ENCODE measurements at places on chromosomes 16 and 17. TPM values are rescaled to one million over a fixed set of nuclear protein-coding genes. Genes with fewer than 3 reads are reported as not detected.

GRCh38 chr17:2186937-2187336, 116.6 kb downstream of the SMG6 start:
- DNase-seq, result no peak

GRCh38 chr16:57572978-57573728, 30.7 kb downstream of the ADGRG5 start:
- no peak for DNase-seq

- DNase-seq, result no peak
These were observed 23.0 kb upstream of the RNF135 start for GRCh38 chr17:30947796-30948195.

DNA sequence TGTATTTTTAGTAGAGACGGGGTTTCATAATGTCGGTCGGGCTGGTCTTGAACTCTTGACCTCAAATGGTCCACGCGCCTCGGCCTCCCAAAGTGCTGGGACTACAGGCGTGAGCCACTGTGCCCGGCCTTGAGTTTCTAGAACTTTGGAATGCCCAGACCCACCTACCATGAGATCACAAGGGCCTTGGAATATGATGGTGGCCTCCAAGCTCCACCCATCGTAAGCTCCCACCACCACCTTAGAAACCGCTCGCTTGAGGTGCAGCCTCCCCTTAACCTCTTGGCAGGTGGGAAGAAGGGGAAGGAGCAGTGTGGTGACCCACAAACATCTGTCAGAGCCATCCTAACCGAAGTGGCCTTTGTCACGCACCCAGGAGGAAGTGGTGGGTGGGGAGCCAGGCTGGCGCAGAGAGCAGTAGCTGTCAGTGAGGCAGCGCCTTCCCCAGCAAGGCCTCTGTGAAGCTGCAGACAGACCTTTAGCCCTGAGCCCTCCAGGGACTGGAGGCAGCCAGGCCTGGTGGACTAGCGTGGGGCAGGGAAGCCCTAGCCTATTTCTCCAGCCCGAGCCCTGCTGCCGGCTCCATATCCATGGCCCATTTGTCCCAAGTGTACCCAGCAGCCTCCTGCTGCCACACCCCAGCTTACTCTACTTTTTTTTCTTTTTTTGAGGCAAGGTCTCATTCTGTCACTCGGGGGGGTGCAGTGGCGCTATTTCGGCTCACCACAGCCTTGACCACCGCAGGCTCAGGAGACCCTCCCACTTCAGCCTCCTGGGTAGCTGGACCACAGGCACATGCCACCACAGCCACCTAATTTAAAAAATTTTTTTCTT, 13.1 kb upstream of the SEPHS2 start:
- no peak for DNase-seq

GRCh38 chr17:5225668-5226457, 8.8 kb downstream of the SCIMP start:
- DNase-seq, result no peak

- no peak for DNase-seq
These were observed 18.8 kb upstream of the SLC38A10 start for GRCh38 chr17:81313776-81314397.

- DNase-seq, result no peak
These were observed 26.6 kb downstream of the MOSMO start for GRCh38 chr16:22034503-22034902.

GRCh38 chr16:27243725-27244362, 24.7 kb downstream of the NSMCE1 start:
- no peak for DNase-seq

DNA sequence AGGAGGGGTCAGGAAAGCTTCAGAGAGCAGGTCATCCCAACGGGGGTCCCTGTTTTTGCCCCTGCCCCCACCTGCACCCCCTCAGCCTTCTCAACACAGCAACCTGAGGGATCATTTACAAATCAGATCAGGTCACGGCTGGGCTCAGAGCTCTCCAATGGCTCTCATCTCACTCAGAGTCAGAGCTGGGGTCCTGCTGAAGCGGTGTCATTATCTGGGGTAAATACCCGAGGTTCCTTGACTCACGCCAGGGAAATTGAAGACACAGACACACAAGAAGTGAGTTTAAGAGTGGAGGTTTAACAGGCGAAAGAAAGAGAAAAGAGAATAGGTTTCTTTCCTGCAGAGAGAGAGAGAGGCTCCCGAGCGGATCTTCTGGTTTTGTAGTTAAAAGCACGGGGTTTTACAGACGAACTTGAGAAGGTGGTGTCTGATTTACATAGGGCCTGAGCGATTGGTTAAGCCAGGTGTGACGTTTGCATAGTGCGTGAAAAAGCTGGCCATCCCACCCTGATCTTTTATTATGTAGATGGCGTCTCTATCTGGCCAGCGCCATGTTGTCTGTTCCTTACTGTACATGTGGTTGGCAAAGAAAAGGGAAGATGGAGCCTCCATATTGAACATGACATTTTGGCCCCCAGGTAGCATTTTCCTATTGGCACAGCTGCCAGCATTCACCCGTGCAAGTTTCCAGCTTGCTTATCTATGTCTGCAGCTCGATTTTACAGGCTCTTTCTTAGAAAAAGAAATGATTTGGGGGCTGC, 51.4 kb downstream of the WSB1 start:
- DNase-seq, result peak; percentile 70

GRCh38 chr17:7848131-7848579, 6.7 kb upstream of the TMEM88 start:
- no peak for DNase-seq

GRCh38 chr16:85856585-85856984, 42.4 kb upstream of the IRF8 start:
- DNase-seq, result no peak

- DNase-seq, result peak; percentile 43
These were observed 184.8 kb upstream of the ZFHX3 start for GRCh38 chr16:73232555-73233328.

GRCh38 chr17:7982173-7982572, 20.2 kb upstream of the GUCY2D start:
- no peak for DNase-seq

- no peak for DNase-seq
These were observed 5.2 kb upstream of the CDC42EP4 start for GRCh38 chr17:73316919-73317505.

DNA sequence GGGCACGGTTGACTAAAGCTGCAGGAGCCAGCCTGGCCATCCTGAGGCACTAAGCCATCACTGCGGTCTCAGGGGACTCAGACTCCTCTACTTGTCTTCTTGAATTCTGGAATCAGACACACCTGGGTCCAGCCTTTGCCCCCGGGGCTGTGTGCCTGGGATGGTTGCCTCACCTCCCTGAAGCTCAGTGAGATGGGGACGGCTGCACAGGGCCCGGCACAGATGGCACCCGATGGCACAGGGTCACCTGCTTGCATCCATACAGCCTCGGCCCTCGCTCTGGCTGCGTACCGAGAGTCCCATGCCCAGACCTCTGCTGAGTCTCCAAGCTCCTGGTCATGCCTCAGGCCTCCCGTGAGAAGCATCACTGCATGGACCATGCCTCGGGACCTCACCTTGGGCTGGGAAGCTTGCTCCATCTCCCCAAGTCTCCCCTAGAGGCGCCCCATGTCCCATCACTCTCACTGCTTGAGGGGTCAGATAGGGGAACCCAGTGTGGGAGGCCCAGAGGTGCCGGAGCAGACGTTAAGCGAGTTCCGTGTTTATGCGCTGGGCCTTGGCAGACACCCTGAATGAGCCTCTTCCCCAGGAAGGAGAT, 316.3 kb downstream of the SEC14L1 start:
- DNase-seq, result no peak

GRCh38 chr16:9816644-9817043, 365.6 kb downstream of the GRIN2A start:
- no peak for DNase-seq

- no peak for DNase-seq
These were observed 44.8 kb upstream of the NFAT5 start for GRCh38 chr16:69520800-69521602.

- DNase-seq, result no peak
These were observed 1.3 kb downstream of the SAT2 start for GRCh38 chr17:7626307-7626706.

DNA sequence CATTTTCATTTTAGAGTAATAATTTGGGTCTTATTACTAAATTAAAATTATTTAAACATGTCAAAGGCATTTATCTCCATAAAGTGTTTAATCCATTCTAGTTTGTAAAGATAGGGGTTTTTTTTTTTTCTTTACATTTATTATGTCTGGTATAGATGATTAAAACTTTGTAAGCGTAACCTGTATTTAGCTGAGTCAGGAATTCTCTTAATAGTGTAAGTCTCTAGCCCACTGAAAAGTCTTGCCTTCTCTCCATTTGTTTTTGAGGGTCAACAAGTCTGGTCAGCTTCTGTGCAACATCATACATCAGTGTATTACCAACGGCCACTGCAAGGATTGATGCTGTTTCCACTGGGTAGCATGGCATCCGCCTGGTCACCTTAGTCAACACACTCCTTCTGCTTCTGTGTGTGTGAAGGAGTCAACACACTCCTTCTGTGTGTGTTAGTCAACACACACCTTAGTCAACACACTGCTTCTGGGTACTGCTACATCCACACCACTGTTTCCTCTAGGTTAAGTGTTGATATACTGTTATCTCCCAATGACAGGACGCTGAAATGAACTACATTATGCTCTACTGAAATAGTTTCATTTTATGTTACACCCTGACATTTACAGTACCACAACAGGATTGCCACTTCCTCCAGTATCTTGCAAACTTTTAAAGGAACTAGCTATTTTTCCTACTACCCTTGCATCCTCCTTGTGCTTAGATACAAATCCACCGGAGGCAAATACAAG, 37.3 kb upstream of the VWA3A start:
- no peak for DNase-seq

DNA sequence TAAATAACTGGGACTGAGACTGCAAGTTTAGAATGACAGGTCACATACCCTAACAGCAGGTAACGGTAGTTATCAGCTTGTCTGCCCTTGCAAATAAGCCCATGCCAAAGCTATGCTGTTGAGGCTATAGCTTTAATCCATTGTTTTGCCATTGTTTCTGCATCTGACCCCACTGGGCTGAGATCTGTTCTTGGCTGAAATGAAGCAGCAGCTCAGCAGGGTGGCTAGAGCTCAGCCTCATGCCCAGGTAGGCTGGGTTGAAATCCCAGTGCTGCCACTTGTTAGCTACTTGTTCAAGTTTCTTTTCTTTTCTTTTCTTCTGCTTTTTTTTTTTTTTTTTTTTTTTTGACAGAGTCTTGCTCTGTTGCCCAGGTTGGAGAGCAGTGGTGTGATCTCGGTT, 40.1 kb downstream of the NKD1 start:
- DNase-seq, result no peak

DNA sequence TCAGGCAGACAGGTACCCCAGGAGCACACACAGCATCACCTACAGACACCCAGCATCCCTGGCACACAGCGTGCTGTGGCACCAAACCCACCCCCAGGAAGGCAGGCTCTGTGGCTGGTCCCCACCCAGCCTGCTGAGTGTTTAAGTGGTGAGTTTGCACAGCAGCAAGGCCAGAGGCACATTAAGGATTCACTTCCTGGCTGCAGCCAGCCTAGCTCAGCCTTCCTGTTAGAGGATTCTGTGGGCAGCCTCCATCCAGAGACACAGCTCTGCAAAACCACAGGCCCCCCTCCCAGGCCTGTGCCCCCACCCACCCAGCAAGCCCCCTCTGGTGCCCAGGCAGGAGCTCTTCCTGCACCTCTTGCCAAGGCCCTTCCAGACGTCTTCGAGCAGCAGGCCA, 36.1 kb upstream of the PHB1 start:
- DNase-seq, result no peak

GRCh38 chr17:31888124-31888523, 13.4 kb downstream of the UTP6 start:
- DNase-seq, result no peak

GRCh38 chr17:828761-829160, 46.6 kb downstream of the MRM3 start:
- DNase-seq, result no peak

- DNase-seq, result no peak
These were observed 34.3 kb upstream of the ERCC4 start for GRCh38 chr16:13885700-13886099.

DNA sequence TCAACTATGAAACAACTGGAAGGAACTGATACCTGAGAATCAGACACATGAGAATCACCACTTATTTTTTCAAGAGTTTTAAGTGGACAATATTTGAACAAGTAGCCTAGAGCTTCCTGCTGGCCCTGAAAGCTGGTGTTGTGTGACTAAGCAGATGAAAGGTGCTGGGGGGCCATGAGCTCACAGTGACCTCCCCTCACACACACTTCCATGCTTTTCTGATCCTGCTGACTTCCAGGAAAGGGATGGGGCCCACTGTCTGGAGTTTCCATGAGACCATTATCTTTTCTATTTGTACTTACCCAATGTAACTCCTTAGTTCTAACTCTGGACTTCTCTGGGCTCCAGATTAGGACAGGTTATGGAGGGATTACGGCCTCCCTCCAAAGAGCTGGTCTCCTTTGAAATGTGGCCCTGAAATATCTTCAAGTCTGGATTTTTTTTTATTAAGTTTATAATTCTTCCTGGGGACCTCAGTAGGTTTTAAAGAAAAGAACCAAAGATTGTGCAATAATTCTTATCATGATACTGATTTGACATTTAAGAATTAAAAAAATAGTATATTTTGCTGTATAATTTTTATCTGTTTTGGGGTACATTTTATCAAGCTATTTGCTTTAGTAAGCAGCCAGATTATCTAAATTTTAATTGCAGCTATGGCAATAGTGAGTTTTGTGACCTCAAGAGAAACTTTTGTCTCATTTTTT, 4.9 kb downstream of the CAPNS2 start:
- DNase-seq, result no peak

- no peak for DNase-seq
These were observed 21.2 kb upstream of the LRRC37A start for GRCh38 chr17:46273541-46274236.

The ALDH3A1 gene
- not detected for total RNA-seq

The CD7 gene
- total RNA-seq, result not detected

The MSLN gene
- total RNA-seq, result 14.2 TPM

The CDIPT gene
- 85.2 TPM for total RNA-seq

The SLC6A4 gene
- total RNA-seq, result not detected

The KRTAP4-6 gene
- total RNA-seq, result not detected

The STH gene
- total RNA-seq, result not detected

The CDH8 gene
- 0.34 TPM for total RNA-seq

The MYL4 gene
- not detected for total RNA-seq

The SHBG gene
- 0.79 TPM for total RNA-seq

The GALR2 gene
- 0.33 TPM for total RNA-seq

The OTOP2 gene
- total RNA-seq, result not detected

The KRT25 gene
- total RNA-seq, result not detected

The WFIKKN2 gene
- total RNA-seq, result not detected

Measured in kidney epithelial cell (primary cell).